CD4-positive, alpha-beta T cell treated with Interleukin-6 at 100 ng/mL for 8 hours (primary cell): ENCODE measurements at places on chromosomes 5 and 9.

DNA sequence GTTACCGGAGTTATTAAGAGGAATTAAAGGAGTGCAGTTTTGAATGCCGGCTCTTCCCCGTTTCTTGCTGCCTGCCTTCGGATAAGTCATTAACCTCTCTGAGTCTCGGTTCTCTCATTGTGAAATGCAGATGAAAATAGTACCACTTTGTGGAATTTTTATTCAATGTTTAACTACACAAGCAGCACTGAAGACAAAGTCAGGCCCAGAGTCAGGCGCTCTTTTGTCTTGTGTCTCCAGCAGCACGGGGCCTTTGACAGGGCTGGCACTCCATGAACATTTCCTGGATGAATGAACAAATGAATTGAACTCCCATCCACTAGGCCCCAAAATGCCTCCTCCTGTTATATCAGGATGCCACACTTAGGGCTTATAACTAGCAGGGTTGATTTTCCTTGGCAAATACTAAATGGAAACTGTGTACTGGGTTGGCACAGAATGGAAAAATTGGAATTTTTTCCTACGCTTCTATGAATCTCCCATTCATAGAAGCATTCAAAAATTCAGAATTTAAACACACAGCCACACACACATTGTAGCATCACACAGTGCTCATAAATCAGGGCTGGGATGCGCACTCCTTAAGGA, 332.8 kb downstream of the MLLT3 start:
- no peak for DNase-seq

GRCh38 chr5:56871777-56872176, 37.6 kb upstream of the SETD9 start:
- no peak for DNase-seq

DNA sequence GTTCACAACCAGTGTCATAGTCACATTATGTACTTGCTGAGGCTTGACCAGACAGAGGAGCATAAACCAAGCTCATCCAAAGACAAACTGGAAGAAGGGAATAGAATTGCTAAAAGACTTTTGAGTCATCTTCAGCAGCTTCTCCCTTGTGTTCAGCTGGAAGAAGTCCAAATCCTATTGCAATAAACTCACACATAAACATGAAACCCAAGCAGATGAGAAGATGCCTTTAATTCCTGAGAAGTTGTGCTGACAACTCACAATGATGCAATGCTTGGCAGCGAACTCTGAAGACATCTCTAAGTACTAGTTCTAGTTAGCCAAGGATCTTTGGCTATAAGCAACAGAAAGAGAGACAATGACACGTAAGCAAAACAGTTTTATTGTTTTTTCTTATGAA, 642.1 kb downstream of the KCTD16 start:
- DNase-seq: no peak

- no peak for DNase-seq
Measured at GRCh38 chr9:3526997-3527940, 1.5 kb upstream of the RFX3 start.

DNA sequence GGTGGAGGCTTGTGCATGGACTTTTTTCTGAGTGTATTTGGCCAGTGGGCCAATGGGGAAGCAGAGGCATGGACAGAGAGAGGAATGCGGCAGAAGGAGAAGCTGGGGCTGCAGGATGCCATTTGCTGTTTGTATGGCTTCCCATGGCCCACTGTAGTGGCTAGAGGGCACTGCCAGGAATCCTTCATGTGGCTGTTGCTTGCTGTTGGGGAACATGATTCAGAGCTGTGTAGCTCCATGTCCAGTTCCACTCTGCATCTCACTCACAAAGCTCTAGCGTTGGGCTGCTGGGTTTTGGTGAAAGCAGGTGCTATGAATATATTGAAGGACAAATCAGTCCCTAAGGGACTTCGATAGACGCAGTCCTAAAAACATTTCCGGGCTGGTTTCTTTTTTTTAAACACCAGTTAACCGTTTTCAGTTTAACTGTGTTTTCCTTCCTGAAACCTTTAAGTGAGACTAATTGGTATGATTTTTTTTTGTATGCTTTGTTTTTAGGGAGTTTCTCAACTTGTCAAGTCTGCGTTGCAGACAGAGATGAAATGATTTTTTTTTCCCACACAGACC, 51.3 kb downstream of the SLC22A5 start:
- peak; percentile 28 for DNase-seq

- DNase-seq: no peak
Measured at GRCh38 chr9:28688172-28688571, 1114.9 kb upstream of the C9orf72 start.

DNA sequence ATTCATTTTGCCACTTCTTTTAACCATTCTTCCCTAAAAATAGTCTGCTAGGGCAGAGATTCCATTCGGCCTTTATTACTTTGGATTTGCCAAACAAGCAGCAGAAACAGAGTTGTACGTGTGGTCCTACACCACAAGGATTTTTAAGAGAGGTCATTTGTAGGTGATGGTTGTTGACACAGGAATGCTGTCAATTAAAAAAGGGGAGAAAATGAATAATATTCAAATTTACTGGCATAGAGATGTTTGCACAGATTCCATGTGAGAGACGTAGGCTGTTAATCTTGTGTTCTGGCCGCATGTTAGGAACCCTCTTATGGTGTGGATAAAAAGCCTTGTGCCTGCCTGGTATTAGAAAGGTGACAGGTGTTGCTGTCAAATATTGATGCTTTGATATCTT, 34.9 kb downstream of the TRIO start:
- DNase-seq: no peak

DNA sequence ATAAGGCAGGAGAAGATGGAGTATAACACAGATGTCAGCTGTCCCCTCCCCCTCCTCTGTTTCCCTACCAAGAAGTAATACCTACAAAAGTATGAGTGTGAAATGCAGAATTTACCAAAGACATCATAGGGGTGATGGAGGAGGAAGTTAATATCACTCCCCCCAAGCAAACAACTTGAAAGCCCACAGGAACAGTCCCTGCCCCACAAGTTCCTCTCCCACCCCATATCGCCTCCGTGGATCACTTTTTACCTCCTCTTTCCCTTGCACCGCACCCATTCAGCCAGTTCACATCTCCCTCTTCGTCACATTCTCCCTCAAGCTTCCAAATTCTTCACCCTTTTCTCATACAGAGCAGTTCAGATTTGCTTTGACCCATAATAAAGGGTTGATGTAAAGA, 7.0 kb upstream of the SIL1 start:
- DNase-seq: no peak

GRCh38 chr5:164433106-164433870, 927.9 kb downstream of the MAT2B start:
- DNase-seq: no peak

- no peak for DNase-seq
Measured at GRCh38 chr5:29899583-29899982, 1293.9 kb upstream of the CDH6 start.

DNA sequence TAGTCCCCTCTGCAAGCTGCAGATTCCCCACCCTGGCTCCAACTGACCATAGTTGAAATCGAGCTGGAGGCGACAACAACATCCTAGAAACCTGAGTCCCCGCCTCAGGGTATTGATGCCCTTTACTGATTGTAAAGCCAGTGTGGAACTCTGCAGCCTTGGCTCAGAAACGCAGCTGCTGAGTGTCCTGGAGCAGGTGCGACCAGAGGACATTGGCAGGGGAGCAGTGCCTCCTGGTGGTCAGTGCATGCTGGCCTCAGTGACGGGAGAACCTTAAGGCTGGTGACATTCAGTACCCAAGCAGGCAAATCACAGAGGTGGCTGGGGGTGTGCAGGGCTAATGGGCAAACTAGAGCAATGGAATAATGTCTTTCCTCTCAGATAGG, 20.4 kb upstream of the ZNF354B start:
- peak; percentile 35 for DNase-seq

GRCh38 chr9:117096138-117096537, 318.7 kb downstream of the ASTN2 start:
- no peak for DNase-seq

DNA sequence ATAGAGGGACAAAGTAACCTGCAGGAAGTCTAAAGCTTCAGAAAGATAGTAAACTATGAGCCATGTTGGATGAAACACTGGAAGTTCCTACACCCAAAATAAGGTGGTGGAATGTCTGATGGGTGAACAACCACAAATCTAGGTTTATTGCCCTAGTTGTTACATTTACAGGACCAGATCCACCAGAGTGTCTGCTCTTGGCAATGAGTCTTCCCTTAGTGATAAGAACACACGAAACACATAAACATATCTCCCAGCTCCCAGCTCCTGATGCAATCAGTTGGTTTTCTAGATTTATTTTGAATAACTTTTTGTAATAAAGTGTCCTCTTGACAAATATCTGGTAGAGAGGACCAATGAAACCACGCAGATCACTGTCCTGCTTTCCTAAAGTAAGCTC, 329.7 kb upstream of the WWC1 start:
- no peak for DNase-seq

DNA sequence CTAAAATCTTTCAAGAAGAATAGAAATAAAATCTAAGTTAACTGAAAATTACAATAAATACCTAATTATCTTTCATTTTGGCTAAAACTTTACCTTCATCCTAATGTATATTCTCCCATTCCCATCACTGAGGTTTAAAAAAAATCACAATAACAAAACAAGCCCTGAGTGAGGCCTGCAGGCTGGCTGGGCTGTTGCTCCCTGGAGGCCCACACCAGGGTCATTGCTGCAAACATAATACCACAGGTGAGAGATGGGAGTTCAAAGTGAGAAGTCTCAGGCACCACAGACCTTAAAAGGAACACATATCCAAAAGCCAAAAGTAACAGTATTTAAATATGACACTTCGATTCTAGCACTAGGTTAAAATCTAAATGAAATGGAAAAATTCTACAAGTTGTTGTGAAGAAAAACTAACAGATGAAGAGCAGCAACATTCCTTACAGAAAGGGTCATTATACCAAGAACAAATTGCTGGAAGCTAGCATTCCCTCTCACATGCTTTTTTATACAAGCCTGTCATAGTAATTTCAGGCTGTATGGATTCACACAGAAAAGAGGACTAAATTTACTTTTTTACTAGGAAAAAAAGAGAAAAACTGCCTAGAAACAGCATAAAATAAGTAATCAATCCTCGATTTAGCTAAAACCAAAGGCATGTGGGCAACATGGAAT, 57.8 kb downstream of the AUH start:
- DNase-seq: no peak

GRCh38 chr9:110133608-110134210, 74.2 kb downstream of the C9orf152 start:
- no peak for DNase-seq

- DNase-seq: no peak
Measured at GRCh38 chr9:24007185-24007584, 181.1 kb upstream of the ELAVL2 start.

DNA sequence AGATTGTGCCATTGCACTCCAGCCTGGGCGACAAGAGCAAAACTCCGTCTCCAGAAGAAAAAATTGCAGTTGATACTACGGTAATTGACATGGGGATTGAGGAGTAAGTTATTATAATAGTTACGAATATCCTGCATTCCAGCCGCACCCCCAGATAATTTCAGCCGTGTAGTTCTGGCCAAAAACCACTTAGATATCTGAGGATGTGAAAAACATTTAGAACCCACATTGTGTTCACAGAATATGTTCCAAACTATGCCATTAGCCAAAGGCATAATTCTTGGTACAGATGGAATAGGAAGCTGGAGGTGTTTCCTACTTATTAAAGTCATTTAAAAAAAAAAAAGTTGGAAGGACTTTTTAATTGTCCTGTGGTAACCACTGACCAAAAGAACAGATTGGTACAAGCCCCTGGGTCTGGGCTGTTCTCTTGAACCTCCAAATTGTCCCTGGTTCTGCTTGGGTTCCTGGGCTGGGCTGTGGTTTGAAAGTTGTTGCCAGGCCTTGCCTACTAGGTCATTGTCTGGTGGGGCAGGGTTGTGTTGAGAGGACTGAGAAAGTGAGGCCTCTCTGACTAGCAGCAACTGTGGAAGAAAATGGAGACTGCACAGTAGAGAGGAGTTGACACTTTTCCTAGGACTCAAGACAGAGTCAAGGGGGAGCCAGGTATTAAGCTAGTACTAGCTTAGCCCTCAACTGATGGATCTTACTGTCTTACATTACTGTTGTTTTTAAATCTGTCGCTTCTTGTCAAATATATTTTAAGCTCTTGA, 198.8 kb downstream of the NR3C1 start:
- DNase-seq: no peak

- DNase-seq: no peak
Measured at GRCh38 chr5:56406221-56406620, 173.1 kb upstream of the ANKRD55 start.

DNA sequence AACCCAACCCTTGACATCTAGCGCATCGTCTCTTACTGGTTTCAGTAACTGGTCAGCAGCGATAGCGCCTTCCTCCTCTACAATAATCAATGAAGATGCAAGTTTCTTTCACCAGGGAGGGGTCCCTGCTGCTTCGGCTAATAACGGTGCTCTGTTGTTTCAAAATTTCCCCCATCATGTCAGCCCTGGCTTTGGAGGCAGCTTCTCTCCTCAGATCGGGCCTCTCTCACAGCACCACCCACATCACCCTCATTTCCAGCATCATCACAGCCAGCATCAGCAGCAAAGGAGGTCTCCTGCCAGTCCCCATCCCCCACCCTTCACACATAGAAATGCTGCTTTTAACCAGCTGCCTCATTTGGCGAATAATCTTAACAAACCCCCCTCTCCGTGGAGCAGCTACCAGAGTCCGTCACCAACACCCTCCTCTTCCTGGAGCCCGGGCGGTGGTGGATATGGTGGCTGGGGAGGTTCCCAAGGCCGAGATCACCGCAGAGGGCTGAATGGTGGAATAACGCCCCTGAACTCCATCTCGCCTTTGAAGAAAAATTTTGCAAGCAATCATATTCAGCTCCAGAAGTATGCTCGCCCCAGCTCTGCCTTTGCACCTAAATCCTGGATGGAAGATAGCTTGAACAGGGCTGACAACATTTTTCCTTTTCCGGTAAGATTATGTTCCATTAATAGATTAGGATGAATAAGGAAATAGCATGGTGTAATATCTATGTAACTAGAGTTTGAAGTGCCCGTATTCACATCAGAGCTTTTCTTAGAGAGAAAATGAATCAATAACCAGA, 2.2 kb downstream of the CPEB4 start:
- DNase-seq: no peak

- DNase-seq: no peak
Measured at GRCh38 chr5:3854188-3854821, 258.7 kb downstream of the IRX1 start.

DNA sequence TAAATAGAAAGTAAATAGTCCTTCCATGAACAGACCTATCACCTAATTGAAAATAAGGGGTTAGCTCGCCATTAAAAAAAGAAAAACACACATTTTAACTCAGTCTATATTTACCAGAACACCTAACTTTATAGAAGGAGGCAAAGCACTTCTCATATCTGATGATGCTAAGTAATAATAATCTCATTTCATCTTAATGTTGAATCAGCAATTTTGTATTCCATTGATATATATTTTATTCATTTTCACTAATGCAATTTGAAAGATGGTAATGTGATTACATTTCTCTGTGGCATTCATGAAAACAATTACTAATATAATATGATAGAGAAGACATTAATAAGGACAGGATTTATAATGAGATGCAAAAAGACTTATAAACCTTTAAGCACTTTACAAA, 276.7 kb downstream of the BNC2 start:
- DNase-seq: no peak

- DNase-seq: no peak
Measured at GRCh38 chr5:11378461-11378860, 525.8 kb downstream of the CTNND2 start.

GRCh38 chr5:81779916-81780266, 29.0 kb upstream of the SSBP2 start:
- DNase-seq: no peak
